HuH-7.5 (cell line): ENCODE measurements at places on chromosomes 12 and 14.

DNA sequence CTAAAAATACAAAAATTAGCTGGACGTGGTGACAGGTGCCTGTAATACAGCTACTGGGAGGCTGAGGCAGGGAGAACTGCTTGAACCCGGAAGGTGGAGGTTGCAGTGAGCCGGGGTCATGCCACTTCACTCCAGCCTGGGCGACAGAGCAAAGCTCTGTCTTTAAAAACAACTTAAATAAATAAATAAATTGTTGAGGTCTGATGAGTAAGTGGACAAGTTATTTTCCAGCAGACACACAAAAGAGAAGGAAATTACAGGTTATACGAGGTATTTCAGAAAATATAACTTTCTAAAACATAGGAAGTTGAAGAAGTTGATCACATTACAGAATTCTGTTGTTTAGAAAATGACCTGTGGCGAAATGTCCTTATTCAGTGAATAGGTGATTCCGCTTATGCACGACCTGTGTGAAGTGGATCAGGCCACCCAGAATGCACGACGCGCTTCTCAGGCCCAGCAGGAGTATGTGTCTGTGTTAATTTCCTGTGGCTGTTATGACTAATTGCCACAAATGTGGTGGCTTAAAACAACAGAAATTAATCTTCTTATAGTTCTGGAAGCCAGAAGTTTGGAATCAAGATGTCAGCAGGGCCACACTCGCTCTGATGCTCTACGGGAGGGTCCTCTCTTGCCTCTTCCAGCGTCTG lies 38.1 kb downstream of the P2RX7 start:
- no peak for DNase-seq

- no peak for DNase-seq
These were observed 6.2 kb upstream of the WDR89 start for GRCh38 chr14:63647696-63648410.

- no peak for DNase-seq
These were observed 615.5 kb downstream of the SOX5 start for GRCh38 chr12:23333938-23334337.

GRCh38 chr14:50529288-50530179 lies 2.8 kb downstream of the MAP4K5 start:
- DNase-seq = no peak

- no peak for DNase-seq
These were observed 455.5 kb downstream of the RGS6 start for GRCh38 chr14:72387726-72388125.

- DNase-seq = no peak
These were observed 40.5 kb upstream of the OXA1L start for GRCh38 chr14:22726012-22726411.

DNA sequence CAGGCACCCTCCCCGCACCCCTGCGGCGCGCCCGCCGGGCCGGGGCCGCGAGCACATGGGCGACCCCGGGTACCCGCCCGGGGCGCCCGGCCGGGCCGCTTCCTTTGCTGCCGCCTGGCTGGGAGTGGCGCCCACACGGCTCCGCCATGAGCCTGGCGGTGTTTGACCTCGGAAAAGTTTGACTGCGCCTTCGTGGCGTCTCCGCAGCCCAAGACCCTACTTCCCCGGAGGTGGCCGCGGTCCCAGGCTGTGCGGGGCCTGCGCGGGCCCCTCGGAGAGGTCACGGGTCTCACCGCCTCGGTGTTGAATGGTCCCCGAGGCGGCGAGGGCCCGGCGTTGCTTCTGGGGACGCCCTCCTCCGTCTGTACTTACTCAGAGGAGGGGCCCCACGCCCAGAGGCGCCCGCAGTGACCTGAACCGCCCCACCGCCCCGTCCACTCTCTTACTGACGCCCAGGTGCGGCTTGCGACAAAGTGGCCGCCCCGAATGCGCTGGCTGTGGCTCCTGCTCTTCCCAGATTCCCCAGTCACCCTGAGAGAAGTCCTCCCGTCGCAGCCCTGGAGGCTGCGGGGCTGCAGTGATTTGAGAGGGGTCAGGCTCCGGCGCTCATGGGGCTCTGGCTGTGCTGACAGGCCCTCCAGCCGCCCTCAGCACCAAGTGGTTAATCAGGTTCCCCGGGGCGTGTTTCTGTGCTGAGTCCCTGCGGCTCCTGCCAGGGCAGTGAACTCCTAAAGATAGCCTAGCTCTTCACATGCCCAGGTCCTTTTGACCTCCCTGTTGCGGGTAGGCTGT lies 5.8 kb downstream of the KMT5A start:
- DNase-seq = peak; percentile 71

- no peak for DNase-seq
These were observed 7.0 kb downstream of the NOC4L start for GRCh38 chr12:132151145-132151765.

DNA sequence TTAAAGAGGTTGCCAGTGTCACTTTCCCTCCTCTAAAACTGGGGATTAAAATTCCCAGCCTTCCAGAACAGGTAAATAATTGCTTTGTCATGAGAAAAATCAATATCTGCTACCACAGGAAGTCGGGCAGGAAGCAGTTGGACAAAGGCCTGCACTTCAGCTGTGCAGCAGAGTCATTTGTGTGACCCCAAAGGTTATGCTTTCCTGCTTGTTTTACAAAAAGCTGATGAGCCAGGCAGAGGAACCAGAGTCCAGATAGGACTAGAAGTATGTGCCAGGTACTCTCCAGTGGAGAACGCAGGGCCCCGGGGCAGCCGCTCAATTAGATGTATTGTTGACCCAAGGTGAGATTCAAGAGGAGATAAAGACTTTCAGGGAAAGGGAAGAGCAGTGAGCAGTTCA lies 117.1 kb upstream of the FRMD6 start:
- DNase-seq = peak; percentile 10

- DNase-seq = no peak
These were observed 275.1 kb downstream of the IPO8 start for GRCh38 chr12:30420561-30420960.

DNA sequence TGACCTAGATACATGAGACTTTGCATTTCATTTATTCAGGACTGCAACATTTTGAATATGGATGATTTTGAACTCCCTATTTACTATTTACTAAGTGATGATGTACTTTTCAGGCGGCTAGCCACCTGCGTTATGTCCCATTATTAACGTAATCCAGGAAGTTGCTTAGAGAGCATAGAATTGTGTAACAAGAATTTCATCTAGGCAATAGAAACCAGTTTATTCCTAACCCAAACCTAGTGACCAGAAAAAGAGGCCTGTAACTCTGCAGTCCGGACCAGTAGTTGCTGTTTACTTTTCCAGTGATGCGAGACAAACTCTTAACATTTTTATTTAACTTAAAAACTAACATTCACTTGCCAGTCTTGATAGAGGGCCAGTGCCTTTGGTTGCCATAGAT lies 12.3 kb downstream of the NUDT4 start:
- no peak for DNase-seq

DNA sequence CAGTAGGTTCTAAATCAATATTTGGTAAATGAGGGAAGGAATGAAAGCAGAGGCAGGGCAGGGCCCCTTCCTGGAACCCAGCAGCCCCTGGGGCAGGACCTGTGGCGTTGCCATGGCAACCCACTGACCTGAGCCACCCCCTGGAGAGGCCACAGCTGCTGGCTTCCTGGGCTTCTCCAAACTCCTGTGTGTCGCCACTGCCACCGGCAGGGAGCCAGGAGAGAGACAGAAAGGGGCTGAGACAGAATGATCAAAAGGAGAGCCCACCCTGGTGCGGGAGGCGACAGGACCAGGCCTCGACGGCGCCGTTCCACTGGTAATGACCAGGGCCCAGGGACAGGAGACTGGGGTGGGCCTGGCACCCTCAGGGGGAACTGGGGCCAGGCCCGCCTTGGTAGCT lies 18.2 kb downstream of the RFX4 start:
- no peak for DNase-seq

- peak; percentile 70 for DNase-seq
These were observed 29.3 kb downstream of the DUSP16 start for GRCh38 chr12:12533238-12533829.

- DNase-seq = no peak
These were observed 24.2 kb downstream of the SMUG1 start for GRCh38 chr12:54164387-54165145.

DNA sequence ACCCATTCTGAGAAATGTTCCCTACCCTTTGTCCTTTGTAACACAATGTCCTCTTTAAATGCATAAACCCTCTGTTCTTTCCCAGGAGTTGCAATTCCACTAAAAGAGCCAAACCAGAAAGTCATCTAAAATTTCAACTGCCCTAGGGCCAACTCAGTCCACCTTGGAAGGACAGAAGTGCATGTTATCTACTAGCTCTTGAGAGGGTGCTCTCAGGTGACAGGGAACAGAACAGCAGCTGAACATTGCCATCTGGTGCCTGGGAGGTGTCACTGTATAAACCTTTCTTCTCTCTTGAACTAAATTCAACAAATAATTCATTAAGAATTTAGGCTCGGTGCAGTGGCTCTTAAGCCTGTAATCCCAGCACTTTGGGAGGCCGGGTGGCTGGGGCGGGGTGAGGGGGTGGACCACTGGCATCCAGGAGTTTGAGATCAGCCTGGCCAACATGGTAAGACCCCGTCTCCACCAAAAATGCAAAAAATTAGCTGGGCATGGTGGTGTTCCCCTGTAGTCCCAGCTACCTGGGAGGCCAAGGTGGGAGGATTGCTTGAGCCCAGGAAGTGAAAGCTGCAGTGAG lies 10.3 kb upstream of the FERMT2 start:
- DNase-seq = peak; percentile 41

DNA sequence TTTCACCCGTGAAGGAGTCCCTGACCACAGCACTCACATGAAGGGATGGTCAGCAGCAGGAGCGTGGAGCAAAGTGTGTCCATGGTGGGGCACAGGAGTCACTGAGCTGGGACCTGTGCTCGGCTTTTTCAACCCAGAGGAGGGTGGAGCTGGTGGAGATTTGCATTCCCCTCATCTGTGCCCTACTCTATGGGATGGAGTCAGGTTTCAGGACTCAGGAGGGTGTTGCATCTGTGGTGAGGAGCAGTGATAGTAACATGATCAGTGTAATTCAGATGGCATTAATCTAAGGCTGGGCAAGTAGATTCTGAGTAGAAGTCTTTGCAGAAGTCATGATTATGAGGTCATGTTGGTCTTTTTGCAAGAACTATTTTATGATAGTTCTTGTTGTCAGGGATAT lies 511.9 kb downstream of the TMEM121 start:
- DNase-seq = no peak

GRCh38 chr12:112833939-112834338 lies 42.4 kb downstream of the RPH3A start:
- no peak for DNase-seq

DNA sequence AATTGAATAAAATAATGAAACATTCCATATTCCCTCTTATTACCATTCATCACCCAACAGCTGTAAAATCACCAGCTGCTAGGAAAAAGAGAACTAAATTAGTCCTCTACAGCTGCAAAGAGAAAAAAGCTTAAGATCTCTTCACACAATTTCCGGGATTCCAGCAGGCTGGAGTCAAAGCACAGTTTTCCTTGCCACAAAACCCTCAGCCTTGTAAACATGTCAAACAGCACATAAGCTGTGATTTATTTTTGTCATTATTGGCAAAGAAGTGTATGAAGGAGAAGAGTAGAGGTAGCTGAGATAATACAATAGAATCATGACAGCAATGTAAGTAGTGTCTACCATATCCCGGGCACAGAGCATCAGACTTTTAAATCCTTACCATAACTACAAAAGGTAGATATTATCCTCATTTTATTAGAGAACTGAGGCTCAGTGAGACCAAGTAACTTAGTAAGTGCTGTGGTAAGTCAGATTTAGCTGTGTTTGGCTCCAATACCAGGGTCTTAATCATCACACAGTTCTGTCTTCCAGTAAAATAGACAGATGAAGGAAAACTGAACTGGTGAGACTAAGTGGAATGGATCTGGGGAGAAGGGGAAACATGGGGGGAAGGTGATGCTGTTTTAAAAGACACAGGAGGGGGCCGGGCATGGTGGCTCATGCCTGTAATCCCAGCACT lies 57.3 kb downstream of the NTN4 start:
- no peak for DNase-seq

DNA sequence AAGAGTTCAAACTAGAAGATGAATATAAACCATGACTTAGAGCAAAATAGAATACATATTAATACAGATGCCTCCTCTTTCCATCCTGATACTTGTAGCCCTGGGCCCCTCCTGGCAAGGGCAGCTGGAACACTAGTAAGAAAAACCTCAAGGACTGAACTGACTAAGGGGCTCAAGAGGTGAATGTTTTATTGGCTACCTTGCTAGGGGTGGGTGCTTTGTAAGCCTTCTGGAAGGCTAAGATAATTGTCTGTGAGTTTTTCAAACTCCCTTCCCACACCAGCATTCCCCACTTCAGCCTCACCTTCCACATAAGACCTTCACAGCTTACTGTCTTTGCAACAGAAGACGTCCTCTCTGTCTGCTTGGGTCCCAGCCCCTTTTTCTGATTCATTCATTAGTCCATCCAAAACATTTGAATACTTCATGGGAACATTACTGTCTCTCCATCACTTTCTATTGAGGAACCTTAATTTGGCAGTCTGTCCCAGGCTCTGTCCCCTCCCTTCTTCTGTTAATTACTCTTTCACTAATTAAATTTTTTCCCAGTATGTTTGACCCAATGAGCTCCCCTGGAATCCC lies 1.1 kb upstream of the MARCHF9 start:
- no peak for DNase-seq

DNA sequence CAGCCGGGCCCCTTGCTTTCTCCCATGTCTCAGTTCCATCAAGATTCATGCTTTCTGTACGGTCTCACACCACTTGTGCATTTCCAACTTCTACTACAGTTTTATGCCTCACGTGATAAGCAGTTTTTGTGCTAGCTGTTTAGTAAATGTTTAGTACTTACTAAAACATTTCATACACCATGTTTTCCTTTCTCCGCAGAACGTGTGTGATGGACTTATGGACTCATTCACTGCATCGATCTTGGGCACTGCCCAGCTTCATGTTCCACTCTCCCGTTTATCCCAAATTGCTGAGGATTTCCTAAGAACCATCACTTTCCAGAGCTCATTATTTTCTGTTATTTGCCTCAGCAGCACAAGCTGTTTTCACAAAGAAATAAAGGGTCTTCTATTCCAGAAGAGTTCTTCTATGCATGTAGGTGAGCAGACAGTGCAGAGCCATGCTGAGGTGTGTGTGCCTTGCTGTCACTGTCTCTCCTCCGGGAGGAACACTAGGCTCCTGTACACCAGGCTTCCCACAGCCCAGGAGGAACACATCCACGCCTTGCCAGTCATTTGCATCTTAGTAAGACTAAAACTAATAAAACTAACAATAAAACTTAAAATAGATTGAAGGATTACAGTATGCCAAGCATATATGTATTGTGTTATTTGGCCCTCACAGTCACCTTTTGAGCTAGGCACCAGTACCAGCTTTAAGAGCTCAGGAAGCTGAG lies 90.3 kb upstream of the EEA1 start:
- no peak for DNase-seq

DNA sequence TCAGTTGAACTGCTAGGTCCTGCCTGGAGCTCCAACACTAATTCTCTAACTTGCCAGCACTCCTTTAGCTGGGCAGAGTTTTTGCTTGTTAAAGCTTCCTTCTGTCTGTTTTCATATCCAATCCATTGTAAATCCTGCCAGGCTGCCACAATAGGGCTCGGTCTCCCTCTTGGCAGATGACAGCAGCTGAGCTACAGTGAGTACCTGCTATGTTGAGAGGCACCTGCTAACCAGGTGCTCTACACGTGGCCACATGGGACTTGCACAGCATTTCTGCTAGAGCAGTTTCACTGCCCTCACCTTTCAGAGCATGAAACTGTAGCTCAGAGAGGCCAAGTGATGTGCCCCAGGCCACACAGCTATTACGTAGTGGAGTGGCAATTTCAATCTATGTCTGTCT lies 106.6 kb upstream of the NOS1 start:
- no peak for DNase-seq

- peak; percentile 25 for DNase-seq
These were observed 1.1 kb downstream of the GXYLT1 start for GRCh38 chr12:42143452-42144157.
